Peyer's patch (tissue), 4 donors: ENCODE measurements at places on chromosomes 5 and 9.

- DNase-seq = peak; percentile 27
Measured at GRCh38 chr9:104863180-104863883, 64.6 kb downstream of the ABCA1 start.

GRCh38 chr9:18911714-18912342 lies 121.2 kb downstream of the SAXO1 start:
- DNase-seq = no peak

- no peak for DNase-seq
Measured at GRCh38 chr5:150528924-150529546, 21.1 kb downstream of the NDST1 start.

DNA sequence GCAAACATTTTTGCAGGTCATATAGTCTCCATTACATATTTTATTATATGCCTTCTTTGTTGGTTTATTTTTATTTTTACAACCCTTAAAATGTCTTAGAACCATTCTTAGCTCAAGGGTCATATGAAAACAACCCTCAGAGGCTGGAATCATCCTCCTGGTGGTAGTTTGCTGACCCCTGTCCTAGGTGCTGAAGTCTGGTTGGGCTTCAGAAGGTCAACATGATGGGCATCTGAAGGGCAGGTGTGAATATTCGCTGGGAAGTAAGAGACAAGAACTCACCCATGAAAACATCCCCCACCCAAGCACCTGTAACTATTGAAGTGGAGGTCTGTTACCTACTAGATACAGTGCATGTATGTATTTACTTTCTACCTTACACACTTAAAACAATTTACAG lies 75.4 kb downstream of the OSMR start:
- DNase-seq = no peak

DNA sequence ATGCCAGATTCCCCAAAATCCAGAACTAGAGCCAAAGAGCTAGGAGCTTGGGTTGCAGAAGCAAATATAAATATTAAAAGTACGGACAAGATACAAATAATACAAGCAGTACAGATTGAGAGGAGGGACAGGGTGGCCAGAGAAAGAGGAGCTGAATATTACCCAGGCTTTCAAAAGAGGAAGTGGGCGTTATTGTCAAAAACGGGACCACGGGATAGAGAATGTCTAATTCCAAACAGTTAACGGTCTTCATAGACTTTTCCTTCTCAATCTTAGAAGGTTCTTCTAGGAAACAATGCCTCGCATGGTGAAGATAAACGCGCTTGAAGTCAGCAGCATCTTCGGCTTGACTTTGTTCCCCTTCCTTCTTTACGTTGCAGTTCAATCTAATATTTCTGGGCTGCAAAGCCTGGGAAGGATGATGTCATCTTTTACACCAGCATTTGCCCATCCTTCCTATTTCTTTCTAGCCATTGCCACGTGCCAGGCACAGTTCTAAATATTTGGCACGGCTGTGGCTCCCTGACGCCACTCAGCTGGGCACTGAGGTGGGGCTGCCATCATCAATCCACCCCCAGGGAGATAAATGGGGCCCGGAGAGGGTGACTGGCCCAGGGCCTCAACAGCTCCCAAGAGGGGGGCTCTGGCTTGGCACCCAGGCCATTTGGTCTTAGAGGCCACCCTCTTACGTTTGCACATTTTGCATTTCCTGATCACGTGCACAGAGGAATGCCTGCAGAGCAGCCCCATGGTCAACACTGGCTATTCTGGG lies 16.3 kb upstream of the OLFM1 start:
- DNase-seq = peak; percentile 19

DNA sequence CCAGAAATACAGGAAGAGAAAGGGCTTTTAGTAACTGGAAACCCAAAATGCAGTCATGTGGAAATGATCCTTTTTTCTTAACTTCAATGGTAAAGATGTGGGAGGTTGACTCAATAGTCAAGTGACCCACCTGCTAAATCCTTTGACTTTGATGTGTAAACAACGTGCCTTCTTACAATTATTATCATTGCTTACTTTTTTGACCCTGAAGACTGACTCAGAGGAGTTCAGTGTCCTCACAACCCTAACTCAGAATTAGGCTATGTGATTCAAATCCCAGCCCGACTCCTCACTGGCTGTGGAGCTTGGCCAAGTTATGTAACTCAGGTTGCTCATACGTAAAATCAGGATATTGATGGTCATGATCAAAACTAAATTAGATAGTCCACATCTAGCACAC lies 27.9 kb downstream of the ANXA1 start:
- no peak for DNase-seq

- no peak for DNase-seq
Measured at GRCh38 chr9:107545036-107545435, 55.5 kb upstream of the KLF4 start.

DNA sequence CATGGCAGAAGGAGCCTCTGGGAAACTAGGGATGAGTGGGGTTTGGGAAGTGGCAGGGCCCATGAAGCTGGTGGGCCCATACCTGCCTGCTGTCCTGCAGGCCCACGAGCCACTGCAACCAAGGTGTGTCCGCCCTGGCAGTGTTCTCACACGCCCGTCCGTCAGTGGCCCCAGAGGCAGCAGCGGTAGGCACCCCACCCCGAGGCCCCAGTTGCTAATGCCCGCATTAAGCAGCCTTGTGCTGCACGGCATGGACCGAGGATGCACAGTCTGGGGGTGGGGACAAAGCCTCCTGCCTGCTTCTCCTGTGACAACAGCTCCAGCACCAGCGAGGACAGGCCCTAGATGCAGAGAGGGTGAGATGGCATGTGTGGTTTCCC lies 41.3 kb downstream of the HK3 start:
- DNase-seq = no peak

- no peak for DNase-seq
Measured at GRCh38 chr9:12778389-12778788, 3.6 kb downstream of the LURAP1L start.

- DNase-seq = peak; percentile 39
Measured at GRCh38 chr9:134895908-134896833, 15.6 kb downstream of the FCN2 start.

DNA sequence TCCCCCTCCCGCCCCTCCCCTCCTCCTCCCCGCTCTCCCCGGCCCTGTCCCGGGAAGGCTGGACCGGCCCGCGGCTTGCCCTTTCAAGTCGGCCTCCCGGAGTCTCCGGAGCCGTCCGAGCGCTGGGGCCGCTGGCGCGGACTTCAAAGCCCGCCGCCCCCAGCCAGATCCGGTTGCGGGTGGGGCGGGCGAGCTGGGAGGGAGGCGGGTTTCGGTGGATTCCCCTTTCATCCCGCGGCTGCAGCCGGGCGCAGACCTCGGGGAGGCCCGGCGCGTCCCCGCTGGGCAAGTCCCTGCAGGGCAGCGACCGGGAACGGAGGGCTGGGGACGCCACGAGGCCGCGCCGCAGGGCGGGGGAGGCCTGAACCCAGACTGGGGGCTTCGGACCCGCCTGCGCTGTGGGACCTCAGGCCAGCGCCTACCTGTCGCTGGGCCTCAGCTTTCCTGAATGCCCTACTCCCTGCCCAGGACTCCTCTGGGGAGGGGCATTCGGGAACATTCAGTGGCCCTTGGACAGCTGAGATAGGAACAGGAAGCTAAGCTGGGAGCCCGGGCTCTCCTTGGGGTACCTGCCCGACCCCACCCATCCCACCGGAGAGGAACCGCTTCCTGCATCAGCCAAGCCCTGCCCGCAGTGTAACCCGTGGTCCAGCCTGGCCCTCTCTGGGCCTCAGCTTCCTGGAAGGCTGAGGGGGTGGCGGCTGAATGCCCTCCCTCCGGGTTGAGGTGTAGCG lies 23.4 kb downstream of the C9orf50 start:
- DNase-seq = peak; percentile 70

- no peak for DNase-seq
Measured at GRCh38 chr9:7542126-7542525, 257.5 kb downstream of the DMAC1 start.

- DNase-seq = no peak
Measured at GRCh38 chr5:142079306-142079721, 29.3 kb upstream of the NDFIP1 start.

DNA sequence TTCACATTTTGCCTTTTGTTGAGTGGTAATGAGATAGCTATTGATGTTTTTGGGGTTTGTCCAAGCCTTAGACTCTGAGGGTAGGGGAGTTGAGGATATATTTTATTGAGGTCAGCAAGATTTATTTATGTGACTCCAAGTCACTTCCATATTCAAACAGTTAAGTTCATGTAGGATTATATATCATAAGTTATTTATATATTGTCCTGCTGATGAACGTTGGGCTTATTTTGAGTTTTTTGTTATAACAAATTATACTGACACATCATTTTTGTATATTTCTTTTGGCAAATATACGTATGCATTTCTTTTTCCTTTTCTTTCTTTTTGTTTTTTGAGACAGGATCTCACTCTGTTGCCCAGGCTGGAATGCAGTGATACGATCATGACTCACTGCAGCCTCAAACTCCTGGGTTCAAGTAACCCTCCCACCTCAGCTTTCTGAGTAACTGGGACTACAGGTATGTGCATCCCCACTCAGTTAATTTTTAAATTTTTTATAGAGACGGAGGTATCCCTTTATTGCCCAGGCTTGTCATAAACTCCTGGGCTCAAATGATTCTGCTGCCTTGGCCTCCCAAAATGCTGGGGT lies 23.5 kb upstream of the IL12B start:
- no peak for DNase-seq

- peak; percentile 77 for DNase-seq
Measured at GRCh38 chr5:125026867-125027731, 280.7 kb upstream of the ZNF608 start.

- DNase-seq = no peak
Measured at GRCh38 chr5:142610176-142611001, 75.5 kb downstream of the FGF1 start.

- DNase-seq = no peak
Measured at GRCh38 chr5:32390819-32391591, 53.5 kb downstream of the ZFR start.

DNA sequence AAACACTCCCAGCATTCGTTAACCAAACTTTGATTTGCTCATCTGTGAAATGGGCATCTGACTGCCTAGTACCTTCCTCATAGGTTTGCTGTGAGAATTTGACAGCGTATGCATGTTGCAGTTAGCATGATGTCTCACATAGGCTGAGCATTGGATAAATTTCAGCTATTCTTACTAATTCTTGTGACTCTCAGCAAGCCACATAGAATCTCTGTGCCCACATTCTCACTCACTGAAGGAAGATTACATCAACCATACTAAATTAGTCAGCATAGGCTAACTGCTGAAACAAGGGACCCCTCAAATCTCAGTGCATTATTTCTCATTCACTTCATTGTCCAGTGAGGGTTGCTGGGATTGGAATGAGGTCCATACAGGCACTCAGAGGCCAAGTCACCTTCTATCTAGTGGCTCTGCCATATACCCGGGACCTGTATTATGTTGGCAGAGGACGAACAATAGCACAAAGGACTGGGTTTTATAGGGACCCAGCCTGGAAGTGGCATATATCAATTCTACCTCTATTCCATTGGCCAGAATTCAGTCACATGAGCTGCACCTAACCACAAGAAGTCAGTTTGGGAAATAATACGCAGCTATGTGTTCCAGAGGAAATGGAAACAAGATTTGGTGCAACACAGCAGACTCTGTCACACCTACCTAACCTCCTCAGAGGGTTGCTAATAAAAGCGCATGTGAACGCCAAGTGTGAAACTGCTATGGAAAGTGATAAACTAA lies 4.2 kb upstream of the PTGER4 start:
- no peak for DNase-seq

DNA sequence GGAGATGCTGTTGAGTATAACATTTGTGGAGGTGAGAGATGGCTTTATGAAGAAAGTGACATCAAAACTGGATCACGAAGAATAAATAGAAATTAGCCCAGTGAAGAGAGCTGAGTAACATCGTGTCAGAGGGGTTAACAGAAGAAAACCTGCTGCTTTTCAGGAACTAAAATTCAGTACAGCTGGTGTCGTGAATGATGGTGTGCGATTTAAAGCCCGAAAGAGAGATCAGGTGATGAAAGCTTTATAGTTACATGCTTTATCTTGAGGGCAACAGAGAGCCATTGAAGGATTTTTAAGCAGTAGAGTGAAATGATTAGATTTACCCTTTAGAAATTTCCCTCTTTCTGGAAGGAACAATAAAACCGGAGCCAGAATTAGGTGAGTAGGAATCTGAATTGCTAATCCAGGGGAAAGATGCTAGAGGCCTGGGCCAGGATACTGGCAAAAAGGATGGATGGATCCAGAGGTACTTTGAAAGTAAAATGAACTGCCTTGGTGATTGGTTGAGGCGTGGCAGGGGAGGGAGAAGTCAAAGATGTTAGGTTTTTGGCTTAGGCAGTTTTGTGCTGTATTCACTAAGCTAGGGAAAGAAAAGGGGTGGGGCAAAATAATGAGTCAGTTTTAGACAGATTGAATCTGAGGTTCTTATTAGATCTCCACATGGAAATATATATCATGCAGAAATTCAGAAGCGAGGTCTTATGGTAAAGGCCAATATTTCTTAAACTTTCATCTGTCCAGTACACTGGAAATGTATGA lies 3.4 kb downstream of the LRRC70 start:
- DNase-seq = no peak

- no peak for DNase-seq
Measured at GRCh38 chr9:123541411-123541810, 185.4 kb downstream of the CRB2 start.

- no peak for DNase-seq
Measured at GRCh38 chr9:7273575-7273974, 515.8 kb downstream of the KDM4C start.

GRCh38 chr9:74804018-74804385 lies 83.7 kb downstream of the TRPM6 start:
- DNase-seq = no peak

DNA sequence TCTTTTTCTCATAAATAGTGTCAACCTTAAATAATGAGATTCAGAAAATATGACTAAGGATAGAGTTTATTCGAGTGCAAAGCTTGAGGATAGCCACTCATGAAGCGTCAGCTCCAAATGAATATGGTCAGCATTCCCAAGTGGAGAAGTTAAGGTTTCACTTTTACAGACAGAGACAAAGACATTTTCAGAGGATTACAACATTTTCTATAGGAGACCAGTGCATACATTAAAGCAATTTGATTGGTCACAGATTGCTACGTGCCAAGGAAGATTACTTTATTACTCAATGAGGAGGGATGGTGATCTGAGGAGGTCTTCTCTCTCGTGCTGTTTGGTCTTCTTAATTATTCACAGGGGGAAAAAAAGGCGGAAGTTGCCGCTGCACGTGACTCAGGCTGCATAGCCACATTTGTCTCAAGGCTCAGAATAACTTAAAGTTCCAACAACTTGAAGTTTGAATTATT lies 60.1 kb upstream of the SPATA31C2 start:
- DNase-seq = no peak

GRCh38 chr5:14212838-14213237 lies 69.7 kb downstream of the TRIO start:
- DNase-seq = no peak

DNA sequence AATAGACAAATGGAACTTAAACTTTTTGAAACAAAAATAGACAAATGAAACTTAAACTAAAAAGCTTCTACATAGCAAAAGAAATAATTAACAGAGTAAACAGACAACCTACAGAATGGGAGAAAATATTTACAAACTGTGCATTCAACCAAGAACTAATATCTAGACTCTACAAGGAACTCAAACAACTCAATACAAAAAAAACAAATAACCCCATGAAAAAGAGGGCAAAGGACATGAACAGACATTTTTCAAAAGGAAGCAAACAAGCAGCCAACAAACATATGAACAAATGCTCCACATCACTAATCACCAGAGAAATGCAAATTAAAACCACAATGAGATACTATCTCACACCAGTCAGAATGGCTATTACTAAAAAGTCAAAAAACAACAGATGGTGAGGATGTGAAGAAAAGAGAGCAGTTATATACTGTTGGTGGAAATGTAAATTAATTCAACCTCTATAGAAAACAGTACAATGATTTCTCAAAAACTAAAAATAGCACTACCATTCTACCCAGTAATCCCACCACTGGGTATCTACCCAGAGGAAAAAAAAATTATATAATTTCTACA lies 170.8 kb upstream of the RGMB start:
- DNase-seq = no peak
